CD14-positive monocyte (primary cell): ENCODE measurements at places on chromosomes 11 and 22. TPM values are rescaled to one million over a fixed set of nuclear protein-coding genes. Genes with fewer than 3 reads are reported as not detected.

Gene ARHGAP20
- not detected for polyA plus RNA-seq

Gene INS
- not detected for polyA plus RNA-seq

Gene GNG3
- not detected for polyA plus RNA-seq

Gene KCNJ5
- not detected for polyA plus RNA-seq

Gene OR10A5
- polyA plus RNA-seq, result not detected in 2 replicates

Gene CFAP300
- not detected for polyA plus RNA-seq

Gene TNRC6B
- polyA plus RNA-seq, result 11.8 TPM

Gene KDELR3
- polyA plus RNA-seq, result not detected

Gene ESRRA
- 45.7 and 49.1 TPM in 2 replicates for polyA plus RNA-seq

Gene MMP12
- not detected in 2 replicates for polyA plus RNA-seq

Gene OR51A2
- polyA plus RNA-seq, result not detected

Gene PTPRCAP
- polyA plus RNA-seq, result 14.3 and 27.3 TPM in 2 replicates

Gene MPPED2
- polyA plus RNA-seq, result 0.59 TPM

GRCh38 chr11:117923773-117924172 is 5.4 kb downstream of the TMPRSS13 start:
- DNase-seq, result no peak

DNA sequence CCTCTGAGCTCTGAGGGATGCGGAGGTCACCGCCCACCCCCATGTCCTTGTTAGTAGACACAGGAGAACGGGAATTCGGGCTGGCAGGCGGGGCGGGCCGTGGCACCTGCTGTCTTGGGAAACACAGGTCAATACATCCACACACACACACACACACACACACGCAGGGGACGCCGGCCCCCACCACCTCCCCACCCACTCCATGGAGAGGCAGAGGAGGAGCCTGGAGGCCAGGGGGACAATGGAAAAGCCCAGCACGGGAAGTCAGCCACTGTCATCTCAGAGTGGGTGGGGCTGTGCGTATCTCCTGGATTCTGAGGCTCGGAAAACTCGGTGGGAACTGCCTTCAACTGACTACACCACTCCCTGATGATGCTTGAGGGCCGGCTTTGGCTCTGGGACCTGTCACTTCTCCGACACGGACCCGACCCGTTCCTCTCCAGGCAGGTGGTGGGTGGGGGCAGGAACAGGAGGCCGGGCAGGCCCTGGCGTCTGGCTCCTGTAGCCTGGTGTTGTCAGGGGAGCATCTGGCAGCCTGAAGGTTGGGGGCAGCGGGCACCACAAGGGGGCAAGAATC is 18.5 kb upstream of the TMEM184B start:
- DNase-seq, result no peak

DNA sequence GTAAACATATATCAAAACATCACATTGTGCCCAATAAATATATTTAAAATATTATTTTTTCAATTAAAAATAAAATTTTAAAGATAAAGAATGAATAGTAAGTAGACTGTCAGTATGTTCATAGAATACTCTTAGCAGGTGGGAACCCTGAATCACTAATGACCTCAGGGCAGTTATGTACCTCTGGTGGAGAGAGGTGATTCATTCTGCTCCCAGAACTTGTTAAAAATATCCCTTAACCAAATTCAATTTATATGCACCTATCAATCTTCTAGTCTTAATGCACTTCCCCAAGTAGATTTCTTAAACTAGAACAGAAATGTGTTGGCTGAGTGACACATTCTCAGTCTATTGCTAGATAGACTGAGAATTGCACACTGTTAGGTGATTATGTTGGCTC is 183.9 kb upstream of the SYN3 start:
- no peak for DNase-seq

- no peak for DNase-seq
Measured at GRCh38 chr11:123426789-123427188, 3.3 kb upstream of the GRAMD1B start.

- DNase-seq, result no peak
Measured at GRCh38 chr11:18927550-18928322, 11.5 kb downstream of the MRGPRX1 start.

DNA sequence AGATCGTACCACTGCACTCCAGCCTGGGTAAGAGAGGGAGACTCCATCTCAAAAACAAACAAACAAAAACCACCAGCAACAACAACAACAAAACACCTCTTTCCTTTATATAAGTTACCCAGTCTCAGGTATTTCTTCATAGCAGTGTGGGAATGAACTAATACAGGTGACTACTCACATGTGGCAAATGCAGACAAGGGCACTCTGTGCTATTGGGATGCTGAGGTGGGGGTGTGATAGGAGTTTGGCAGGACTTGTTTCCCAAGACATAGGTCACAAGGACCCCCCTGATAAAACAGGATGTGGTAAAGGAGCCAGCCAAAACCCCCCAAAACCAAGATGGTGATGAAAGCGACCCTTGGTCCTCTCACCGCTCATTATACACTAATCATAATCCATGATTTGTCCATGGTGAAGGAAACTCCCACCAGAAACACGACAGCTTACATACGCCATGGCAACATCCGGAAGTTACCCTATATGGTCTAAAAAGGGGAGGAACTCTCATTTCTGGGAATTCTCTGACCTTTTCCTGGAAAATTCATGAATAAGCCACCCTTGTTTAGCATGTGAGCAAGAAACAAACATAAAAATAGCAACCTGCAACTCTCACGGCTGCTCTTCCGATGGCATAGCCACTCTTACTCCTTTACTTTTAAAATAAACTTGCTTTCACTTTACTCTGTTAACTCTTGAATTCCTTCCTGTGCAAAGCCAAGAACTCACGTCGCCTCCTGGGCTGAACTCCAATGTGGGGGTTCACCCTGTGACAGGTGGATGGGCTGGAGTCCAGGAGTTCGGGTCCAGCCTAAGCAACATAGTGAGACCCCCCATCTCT is 18.8 kb upstream of the INCENP start:
- DNase-seq, result no peak

DNA sequence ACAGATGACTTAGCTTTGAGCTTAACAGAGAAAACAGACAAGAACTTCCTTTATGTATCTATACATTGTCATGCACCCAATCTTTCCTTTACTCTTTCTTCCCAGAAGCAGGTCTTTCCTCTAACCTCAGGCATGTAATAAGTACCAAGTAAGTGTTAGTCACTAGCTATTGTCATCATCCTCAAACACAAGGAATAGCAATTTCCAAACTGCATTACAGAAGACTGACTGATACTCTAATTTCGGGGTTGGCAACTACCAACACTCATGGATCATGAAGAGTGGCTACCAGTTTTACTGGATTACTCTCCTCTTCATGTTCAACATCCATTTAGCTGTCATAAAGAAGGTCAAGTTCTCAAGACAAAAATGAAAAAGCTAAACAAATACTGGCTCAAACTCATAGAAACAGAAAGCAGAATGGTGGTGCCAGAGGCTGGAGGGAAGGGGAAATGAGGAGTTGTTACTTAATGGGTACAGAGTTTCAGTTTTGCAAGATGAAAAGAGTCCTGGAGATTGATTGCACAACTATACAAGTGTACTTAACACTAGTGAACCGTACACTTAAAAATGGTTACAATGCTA is 111.6 kb downstream of the SIK3 start:
- peak; percentile 91 for DNase-seq

DNA sequence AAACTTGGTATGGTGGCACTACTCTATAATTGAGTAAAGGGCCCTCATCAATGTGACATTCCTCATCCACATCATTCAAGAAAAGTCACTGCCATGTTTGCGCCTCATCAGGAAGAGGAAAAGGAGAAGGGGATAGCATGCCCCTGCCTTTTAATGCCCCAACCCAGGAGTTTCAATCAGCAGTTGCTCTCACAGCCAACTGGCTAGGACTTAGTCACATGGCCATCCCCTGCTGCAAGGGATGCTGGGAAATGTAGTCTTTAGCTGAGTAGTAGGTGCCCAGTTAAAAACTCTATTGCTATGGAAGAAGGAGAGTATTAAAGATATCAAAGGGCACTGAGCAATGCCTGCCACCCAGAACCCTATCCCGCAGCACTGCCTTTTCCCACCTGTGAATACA is 10.9 kb upstream of the CCND1 start:
- DNase-seq, result no peak

GRCh38 chr11:101262258-101262657 is 132.6 kb upstream of the PGR start:
- DNase-seq, result no peak

GRCh38 chr11:14657841-14658240 is 14.2 kb downstream of the PDE3B start:
- DNase-seq, result no peak

- no peak for DNase-seq
Measured at GRCh38 chr11:134252346-134253187, 585 bp downstream of the THYN1 start.

DNA sequence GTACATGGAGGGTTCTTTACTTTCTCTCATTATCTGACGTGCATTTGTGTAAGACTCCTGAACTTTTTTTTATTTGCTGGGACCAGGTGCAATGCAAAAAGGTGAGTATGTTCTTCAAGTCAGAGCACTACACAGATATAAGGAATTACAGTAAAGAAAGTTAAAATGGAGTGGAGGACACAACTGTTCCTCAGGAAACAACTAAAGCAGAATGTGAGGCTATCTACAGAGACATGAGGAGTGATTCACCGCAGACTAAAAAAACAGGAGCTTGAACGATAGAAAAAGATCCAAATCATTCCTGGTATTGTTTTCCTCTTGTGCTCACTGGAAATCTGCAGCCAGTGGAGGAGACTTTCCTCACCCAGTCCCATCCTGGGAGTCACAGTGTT is 106.2 kb downstream of the ABTB2 start:
- peak; percentile 8 for DNase-seq

GRCh38 chr11:62832336-62833234 is at the start of gene TEX54:
Gene TEX54 (minus strand): TSS chr11:62832841.
- peak; percentile 70 for DNase-seq

DNA sequence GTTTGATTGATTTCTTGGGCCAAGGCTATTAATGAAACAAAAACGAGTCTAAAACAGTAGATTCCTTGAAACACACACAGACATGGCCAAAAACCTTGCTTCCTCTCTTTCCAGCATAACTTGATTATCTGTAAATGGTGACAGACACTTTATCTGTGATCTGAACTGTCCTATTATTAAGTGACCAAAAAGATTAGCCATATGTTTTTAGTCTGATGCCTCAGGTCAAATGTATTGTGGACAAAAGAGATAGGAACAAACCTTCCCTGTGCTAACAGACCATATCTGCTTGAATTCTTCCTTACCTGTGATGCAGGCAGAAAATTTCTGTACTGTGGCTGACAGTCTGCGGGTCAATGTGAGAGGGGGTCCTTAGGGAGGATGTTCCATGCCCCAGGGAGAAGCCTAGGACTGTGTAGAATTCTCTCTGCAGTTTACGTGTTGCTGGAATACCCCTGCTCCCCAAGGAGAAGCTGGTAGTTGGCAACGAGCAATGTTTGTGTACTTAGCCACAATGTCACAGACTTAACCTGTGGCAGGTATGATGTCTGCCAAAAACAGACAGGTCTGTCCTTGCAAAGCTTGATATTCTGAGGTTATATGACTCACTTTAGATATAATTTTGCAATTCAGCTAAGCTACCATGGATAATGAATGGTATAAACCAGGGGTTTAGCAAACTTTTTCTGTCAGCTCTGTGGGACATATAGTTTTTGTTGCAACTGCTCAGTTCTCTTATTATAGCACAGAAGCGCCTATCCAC is 31.2 kb downstream of the C11orf71 start:
- DNase-seq, result no peak

DNA sequence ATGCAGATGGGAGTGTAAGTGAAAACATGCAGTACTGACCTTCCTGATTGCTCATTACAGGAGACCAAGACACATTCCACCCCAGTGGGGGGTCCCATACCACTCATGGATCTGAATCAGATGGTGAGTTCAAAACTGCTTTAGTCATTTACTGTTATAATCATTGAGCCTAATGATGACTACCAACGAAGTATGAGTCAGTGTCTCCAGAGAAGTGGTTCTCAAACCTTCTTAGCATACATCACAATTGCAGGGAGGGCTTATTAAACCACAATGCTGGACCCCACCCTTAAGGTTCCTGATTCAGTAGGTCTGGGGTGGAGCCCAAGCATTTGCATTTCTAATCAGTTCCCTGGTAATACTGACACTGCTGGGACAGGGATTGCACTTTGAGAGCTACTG is 75.8 kb downstream of the CD44 start:
- DNase-seq, result peak; percentile 93

DNA sequence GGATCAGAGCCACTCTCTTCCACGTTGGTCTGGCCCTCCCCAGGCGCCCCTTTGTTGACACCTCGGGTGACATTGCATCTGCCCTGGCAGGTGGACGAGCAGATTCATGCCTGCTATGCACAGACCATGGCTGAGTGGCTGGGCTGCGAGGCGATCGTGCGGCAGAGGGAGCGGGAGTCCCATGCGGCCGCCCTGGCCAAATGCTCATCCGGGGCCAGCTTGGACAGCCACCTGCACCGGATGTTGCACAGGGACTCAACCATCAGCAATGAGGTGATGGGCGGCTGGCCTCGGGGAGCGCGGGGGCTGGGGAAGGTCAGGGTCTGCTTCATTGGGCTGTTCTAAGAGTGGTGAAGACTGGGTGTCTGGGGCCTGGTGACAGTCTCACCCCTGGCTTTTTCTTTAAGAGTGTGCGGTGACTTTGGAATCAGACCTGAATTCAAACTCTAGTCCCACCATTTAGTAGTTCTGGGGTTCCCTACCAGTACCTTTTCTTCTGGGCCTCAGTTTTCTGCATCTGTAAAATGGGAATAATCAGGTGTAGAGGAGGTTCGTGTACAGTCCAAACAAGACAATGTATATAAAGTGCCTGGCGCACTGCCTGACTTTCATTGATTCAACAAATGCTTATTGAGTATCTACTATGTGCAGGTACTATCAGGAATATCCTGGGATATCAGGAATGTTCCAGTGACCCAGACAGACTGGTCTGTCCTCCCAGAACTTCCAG is 53.0 kb downstream of the LHFPL7 start:
- DNase-seq, result no peak

DNA sequence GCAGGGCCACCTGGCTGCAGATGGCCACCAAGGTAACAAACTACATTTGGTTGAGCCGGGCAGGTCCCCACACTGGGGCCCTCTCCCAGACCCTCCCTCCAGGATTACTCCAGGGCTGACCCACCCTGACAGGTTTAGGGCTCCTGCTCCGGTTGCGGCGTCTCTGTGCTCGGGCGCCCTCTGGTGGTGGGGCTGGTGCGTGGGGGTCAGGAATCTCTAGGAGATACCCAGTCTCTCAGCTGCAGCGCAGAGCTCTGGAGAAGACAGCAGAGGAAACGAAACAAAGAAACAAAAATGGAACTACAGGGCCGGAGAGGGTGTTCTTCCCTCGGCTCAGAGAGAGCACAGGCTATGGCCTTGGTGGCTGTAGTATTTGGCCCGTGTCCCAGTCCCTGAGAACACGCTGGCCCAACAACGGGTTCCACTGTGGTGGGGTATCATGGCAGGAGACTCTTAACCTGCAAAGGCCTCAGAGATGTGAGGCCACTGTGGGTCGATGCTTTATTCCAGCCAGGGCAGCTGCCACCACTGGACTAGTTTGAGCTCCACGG is 2.4 kb downstream of the C11orf96 start:
- DNase-seq, result peak; percentile 21

DNA sequence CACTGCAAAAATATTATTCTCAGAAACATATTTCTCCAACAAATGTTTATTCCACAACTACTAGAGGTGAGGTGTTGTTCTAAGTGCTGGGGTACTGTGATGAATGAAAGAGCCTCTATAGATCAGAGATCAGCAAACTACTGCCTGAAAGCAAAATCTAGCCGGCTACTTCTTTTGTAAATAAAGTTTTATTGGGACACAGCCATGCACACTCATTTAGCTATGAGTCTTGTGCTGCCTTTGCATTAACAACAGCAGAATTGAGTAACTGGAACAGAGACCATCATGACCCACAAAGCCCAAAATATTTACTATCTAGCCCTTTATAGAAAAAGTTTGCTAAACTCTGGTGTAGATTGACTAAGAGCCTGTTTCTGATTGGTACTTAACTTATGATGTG is 37.1 kb upstream of the CRYBB3 start:
- DNase-seq, result no peak

GRCh38 chr11:91421641-91422040 is 803.0 kb upstream of the FAT3 start:
- DNase-seq, result no peak
